Hematopoietic multipotent progenitor cell treated with erythropoietin and hydrocortisone succinate and interleukin-3 and kit ligand, for 4 days (in vitro differentiated cells): ENCODE measurements at places on chromosomes 1 and 21.
A peak's percentile ranks its signal among the peaks of the same experiment; 100 is the strongest.

DNA sequence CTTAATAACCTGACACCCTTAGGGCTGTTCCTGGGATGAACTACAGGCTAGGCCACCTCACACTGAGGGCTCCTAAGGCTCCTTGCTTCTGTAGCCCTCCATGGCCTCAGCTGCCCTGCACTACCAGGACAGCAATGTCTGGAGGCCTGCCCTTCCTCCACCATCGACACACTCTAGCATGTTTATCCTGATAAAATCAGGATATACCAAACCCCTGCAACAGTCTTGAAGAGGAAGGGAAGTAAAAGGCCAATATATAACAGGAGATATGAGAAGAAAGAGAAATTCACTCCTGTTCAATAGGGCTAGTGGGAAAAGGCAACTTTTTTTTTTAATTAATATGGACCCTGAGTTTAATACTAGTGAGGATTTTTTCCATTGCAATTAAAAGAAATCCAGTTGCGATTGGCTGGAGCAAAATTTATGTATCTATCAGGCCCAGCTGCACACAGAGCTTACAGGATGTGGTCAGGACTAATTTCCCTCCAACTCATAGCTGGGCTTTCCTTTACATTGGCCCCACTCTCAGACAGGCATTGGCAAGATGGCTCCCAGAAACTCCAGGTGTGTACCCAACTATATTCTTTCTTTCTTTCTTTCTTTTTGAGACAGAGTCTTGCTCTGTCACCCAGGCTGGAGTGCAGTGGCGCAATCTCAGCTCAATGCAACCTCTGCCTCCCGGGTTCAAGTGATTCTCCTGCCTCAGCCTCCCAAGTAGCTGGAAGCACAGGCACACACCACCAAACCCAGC, 13.5 kb upstream of the ATP2B4 start:
- peak; percentile 87 for DNase-seq

DNA sequence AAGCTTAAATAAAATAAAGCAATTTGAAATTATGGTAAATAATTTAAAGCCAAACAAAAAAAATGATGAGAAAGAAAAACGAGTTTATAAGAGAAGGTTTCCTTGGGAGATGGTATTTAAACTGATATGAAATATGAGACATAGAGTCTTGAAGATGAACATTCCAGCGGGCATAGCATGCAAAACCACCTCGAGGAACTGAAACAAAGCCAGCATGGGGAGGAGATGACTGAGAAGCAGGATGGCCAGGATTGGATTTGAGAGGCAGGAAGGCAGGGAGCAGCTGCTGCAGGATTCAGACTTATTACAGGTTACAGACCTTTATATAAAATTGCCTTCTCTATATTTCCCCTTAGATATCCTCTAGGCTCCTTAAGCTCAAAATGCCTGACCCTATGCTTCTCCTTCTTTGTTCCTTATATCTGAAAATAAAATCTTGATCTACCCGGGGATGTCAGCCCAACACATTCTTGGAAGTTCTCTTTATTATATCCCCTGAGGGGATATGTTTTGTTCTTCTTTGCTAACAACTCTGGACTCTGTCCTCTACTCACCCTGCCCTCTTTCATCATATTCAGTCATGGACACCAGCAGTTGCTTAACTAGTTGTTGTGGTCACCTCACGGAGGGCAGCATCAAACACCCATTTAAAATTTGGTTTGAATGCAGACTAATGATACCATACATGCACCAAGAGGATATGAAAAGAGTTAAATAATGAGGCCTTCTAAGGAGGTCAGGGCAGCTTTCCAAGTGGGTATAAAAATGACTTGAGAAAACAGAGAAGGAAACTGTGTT, 719.1 kb upstream of the B3GALT2 start:
- DNase-seq, result no peak

GRCh38 chr1:201059401-201059800, 35.9 kb upstream of the KIF21B start:
- DNase-seq, result peak; percentile 8

DNA sequence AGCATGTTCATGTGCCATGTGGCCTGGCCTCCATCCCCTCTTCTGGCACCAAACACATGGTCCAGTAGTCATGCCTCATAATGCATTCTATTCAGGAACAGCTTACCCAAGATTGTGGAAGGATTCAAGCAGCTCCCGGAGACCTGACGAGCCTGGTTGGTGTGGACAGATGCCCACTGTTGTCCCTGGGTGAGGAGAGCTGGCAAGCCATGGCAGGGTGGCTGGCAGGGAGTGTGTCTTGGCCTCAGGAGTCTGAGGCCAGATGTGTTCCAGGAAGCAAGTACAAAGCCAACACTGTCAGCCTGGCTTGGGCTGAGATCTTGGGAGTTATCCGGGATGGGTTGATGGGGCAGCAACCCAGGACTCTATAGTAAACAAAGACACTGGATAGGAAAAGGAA, 7.3 kb upstream of the FABP3 start:
- no peak for DNase-seq
